Globus pallidus (tissue), 1 donor: ENCODE measurements at places on chromosomes 2 and 18.

- no peak for DNase-seq
These were observed 2.4 kb downstream of the GPR45 start for GRCh38 chr2:105243961-105244360.

DNA sequence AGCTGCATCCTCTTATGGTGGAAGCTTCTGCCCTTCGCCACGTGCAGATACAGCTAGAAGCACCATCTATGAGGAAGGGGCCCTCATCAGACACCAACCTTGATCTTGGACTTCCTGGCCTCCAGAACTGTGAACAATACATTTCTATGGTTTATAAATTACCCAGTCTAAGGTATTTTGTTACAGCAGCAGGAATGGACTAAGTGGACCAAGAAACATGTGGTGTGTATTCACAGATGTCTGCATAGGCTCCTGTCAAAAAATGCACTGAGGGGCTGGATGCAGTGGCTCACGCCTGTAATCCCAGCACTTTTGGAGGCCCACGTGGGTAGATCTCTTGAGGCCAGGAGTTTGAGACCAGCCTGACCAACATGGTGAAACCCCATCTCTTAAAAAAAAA lies 57.5 kb downstream of the STPG4 start:
- no peak for DNase-seq

- DNase-seq: no peak
These were observed 1053.7 kb upstream of the ZEB2 start for GRCh38 chr2:145573608-145574007.

DNA sequence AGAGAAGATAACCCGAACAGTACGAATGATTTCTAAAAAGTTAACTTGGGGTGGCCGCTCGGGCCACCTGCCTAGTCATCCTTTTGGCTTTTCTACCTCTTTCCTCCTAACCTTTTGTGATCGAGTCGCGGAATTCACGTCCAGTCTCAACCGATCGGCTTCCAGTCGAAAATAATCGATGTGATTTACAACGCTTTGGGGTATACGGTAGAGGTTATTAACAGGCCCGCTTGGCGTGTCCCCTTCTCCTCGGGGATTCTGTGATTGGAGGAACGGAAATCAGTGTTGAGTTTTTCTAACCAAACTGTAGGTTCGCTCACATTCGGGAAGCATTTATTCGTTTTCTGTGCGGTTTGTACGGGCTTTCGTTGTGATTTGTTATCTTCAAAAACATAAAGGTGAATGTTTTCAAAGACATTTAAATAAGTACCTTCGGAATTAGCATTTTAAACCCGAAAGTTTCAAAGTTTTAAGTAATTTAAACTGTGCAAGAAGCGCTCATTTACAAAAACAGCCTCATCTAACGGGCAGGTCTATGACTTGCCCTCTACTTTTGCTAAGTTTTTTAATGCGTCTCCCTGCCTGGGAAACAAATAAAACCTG lies 588 bp upstream of the FOXI3 start:
- DNase-seq: no peak

- DNase-seq: no peak
These were observed 36.9 kb downstream of the RPL37A start for GRCh38 chr2:216535454-216535995.

DNA sequence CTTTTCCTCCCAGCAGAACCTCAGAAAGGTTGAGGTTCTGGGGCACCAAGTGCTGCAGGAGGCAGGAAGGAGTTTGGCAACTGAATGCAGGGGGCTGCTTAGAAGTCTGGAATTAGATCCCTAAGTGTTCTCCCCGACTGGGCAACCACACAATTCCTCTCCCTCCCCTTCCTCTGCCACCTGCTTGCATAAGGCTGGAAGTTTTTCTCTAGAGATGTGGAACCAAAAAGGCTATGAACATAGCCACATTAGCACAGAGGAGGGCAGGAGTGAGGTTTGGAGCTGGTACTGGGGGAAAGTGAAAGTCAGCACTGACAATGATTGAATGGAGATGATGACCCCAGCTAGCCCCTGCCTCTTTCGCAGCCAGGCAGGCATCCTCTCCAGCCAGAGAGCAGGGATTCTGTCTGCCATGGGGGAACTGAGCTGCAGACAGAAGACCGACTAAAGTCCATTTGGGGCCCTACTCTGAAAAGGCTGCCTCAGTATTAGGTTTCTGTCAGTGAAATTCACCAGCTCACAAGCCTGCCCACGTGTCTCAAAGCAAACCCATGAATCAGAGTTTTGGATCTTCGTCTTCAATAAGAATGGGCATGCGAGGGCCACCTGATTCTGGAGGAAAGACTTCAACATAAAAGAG lies 87.9 kb upstream of the ITGA6 start:
- no peak for DNase-seq

GRCh38 chr2:212919238-212919637 lies 232.2 kb downstream of the IKZF2 start:
- no peak for DNase-seq

DNA sequence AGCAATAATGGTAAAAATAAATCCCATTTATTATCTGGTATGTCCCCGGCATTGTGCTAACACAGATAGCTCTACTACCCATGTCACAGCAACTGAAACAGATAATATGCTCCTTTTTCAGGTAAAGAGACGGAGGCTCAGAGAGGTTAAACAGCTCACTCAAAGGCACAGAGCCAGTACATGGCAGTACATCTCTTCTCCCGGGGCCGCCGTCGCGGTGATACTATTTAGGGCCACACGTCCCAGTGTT lies 693 bp upstream of the PDK1 start:
- DNase-seq: no peak

DNA sequence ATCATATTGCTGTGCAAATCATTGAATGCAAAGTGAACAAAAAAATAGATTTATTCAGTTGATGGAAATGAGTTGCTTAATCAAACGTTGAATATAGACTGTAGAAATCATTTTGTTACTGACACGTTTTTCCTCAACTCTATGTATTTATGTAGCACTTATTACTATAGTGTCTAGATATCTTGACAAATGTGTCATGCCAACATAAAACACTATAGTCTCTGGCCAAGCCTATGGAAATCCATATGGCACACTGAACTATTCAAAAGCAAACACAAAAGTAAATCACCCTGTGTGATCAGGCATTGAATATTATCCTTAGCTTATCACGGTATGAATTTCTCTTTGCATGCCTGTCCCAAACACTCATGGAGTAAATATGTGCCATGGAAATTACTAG lies 131.3 kb downstream of the ZNF804A start:
- no peak for DNase-seq

DNA sequence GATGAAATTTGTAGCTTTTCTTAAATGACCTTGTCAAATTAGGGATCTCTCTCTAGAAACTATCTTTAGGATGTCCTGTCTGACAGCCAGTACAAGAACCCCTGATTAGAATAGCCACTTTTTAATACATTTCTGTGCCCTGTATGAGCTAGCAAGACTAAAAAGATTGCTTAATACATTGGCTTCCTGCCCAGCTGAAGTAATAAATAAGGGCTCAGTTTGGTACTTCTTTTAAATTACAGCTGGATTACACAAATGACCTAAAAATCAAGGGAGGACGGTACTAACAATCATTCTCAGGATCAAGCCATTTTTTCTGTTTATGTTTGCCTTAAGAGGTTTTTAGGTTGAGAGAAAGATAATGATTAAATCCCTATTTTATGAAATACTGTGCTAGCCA lies 11.6 kb upstream of the OLA1 start:
- no peak for DNase-seq

GRCh38 chr2:169038338-169038757 lies 7.2 kb upstream of the ABCB11 start:
- DNase-seq: no peak

GRCh38 chr2:134019871-134020270 lies 234.0 kb upstream of the MGAT5 start:
- DNase-seq: no peak

GRCh38 chr2:168449419-168449818 lies 6.7 kb upstream of the CERS6 start:
- DNase-seq: no peak

GRCh38 chr2:9206991-9207640 lies 504 bp downstream of the ASAP2 start:
- peak; percentile 33 for DNase-seq

DNA sequence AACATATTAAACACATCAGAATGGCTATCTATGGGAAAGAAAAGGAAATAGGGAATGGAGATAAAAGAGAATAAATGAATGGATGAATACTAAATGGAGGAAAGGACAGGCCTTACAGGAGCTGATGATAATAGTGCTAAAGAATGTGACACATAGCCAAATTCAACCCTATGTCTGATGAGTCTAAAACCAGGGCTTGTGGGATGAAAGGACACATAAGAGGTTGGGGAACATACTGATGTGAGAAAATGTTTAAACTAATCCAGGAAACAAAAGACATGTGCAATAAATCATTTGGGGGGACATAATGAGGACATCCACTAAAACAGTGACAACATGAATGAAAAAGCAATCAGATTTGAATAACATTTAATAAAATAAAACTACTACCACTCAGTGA lies 120.0 kb downstream of the DYM start:
- no peak for DNase-seq

- no peak for DNase-seq
These were observed 28.3 kb upstream of the ASAP2 start for GRCh38 chr2:9178110-9178903.
